Bronchus fibroblast of lung (primary cell): ENCODE measurements at places on chromosomes 7 and 10. TPM values are rescaled to one million over a fixed set of nuclear protein-coding genes. Genes with fewer than 3 reads are reported as not detected.

Gene PRLHR
- total RNA-seq = not detected in 2 replicates

Gene HOGA1
- 0.67 and 1.0 TPM in 2 replicates for total RNA-seq

Gene BET1
- 22.4 and 22.9 TPM in 2 replicates for total RNA-seq

Gene CUZD1
- 0.45 and 0.84 TPM in 2 replicates for total RNA-seq

Gene NPTX2
- total RNA-seq = 0.45 and 0.50 TPM in 2 replicates

Gene PIK3CG
- not detected in 2 replicates for total RNA-seq

Gene HMX2
- not detected in 2 replicates for total RNA-seq

Gene CYP17A1
- 0.17 TPM in 1 of 2 replicates, not detected in the other for total RNA-seq

Gene CACNB2
- 2.2 and 2.7 TPM in 2 replicates for total RNA-seq
